ENCODE measurements at places on chromosomes 2 and 18.

DNA sequence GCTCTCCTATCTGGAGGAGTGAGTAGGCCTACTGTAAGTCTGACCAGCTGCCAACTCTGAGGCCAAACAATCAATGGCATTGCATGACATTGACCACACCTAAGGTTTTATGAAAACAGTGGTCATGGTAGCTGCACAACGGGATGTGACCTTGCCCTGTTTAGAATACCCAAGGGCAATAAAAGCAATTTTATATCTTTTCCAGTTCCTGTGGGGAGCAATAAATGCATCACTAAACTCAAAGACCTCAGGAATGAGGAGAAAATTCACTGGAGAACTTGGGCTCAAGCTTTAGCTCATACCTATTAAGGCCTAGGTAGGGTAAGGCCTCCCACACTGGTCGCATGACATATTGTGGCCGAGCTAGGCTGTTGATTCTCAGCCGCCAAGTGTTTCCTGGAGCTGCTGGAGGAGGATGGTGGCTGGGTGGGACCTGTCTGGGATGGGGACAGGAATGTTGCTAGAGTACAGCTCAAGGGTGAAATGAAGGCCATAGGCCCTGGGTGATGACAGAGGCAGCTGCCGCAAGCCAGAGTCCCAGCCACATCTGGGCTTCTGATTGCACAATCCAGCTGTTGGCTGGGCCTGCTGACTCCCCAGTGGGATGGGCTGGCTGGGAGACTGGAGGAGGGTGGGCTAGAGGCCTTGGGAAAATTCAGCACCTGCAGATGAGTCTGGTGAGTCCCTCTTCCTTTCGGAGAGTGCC lies 313.7 kb downstream of the CYP26B1 start:
- no peak for DNase-seq

DNA sequence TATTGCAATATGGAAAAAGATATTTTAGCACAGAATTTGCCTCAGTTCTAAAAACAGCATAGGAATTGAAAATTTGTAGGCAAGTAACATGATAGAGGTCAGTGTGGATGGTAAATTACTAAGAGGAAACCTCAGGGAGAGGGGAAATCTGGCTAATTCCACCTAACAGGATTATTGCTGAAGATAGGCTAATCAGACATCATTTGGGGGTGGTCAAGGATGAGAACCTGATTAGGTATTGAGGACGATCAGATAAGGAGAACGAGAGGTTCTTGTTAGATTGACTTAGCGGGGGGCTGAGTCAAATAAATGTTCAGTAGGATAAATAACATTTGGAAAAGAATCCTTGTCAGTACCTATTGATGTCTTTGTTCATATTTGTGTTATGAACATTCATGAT lies 543.2 kb upstream of the LRRTM4 start:
- DNase-seq = no peak

DNA sequence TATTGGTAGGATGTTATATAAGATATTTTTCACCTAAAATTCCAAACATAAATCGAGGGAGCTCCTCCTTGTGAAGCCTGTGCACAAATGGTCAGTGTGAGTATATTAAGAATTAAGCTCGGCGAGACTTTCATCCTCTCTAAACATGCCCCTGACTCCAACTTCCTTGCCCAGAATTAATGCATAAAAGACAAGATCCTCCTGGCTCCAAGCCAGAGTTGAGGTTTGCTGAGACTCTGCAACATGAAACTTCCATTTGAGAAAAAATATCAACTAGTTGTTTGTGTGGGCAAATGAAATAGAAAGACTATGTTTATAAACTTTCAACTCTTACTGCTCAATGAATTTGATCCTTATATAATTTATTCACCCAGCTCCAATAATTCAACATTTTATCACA lies 68.1 kb downstream of the CCDC178 start:
- DNase-seq = no peak

DNA sequence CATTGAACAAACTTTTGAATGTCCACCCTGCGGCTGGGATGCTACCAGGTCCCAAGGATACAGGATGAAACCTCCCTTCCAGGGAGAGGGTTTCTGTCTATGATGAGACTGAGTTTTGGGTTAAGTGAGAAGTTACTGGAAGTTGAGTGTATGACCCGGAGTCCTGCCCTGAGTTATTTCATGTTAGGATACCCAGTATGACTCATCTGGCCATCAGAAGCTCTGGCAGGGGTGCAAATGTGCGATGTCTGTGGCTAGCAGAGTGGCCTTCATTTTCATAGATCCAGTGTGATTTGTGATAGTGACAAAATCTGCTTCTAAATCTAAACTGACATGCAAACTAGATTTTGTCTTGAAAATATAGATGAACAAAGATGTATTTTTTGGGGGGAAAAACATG lies 55.3 kb downstream of the KCTD1 start:
- DNase-seq = no peak

- no peak for DNase-seq
These were observed 9.0 kb downstream of the NCKAP1 start for GRCh38 chr2:183029219-183029618.

DNA sequence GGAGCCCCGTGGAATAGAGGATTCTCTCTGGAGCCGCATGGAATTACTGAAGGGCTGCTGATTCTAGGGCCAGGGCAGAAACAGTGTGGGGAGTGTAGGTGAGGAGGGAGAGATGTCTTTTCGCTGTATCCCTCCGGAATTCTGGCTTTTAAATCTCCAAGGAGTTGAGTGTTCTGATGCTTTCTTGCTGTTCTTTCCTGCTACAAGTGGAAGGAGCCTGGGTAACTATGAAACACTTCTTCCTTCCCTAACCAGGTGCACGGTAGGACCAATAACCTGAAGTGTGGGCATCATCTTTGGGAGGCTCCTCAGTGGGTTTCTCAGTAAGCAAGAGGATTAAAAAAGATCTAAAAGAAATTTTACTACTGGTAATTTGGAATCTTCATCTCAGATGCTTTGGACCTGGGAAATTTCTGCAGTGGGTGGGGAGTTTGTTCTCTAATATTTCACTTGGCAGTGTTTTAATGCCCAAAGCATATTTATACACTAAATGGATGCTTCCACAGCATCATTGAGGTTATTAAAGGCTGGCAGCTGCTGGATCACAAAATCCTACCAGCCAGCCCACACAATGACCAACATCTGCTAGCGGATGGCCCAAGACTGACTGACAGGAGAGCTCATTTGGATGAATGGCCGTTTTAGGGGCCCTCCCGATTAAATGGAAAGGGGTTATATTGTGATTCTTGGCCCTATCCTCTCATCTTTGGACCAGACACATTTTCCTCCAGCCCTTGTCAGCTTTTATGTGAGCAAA lies 2.1 kb downstream of the EML6 start:
- DNase-seq = no peak

DNA sequence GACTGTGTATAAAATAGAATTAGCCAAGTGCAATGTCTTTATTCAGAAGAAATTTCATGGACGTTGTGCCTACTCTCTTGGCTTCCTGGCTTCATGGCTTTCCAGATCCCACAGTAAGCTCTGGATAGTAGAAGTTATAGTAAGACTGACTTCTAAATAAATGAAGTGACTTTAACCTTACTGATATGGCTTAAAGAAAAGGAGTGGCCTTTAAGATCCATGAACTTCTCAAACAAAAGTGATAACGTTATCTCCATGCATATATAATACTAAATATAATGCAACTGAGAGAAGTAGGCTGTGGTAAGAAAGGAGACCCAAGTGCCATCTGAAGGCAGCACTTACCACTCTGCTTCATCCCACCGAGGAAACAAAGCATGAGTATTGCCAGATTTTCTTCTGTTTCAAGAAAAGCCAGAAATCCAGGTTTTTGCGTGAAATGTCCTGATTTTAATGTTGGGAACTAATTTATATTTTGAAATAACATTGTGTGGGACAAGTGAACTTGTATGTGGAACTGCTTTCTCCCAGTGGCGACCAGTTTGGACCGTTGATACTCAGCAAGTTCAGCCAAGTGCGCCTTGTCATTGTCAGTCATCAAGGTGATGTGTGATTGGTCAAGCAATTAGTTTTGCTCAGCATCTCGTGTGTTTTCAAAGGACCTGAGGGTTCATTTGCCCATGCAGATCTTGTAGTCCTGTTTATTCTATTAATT lies 13.9 kb upstream of the IL37 start:
- no peak for DNase-seq

Measured in activated CD4-positive, CD25-positive, alpha-beta regulatory T cell treated with anti-CD3 and anti-CD28 coated beads, Interleukin-2, amount 50 U/mL, for 72 hours (primary cell).